SK-N-SH treated with all-trans-retinoic acid at 6 μM for 48 hours (cell line): ENCODE measurements at places on chromosomes 3 and 15.

DNA sequence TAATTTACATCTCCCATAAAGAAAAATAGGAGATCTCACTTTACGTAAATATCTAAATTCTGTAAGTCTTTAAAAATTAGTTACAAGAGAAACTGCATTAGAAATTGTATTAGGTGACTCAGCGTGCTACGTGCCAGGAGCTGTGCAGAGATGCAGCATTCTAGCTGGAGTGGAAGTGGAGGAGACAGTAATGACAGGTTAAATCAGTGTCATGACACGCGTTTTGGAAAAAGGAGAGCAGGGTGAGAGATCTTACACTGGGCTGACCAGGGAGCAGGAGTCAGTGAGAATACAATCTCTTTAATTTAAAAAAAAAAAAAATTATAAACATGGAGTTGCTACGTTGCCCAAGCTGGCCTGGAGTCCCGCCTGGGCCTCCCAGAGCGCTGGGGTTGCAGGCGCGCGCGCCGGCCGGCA lies 635 bp downstream of the TUBGCP5 start:
- ATAC-seq: peak; percentile 28

GRCh38 chr15:94487635-94488034 lies 256.3 kb downstream of the MCTP2 start:
- ATAC-seq: no peak

GRCh38 chr3:21405671-21406667 lies 345.0 kb downstream of the ZNF385D start:
- ATAC-seq: no peak

- peak; percentile 78 for ATAC-seq
Measured at GRCh38 chr15:64619880-64620839, 155.2 kb downstream of the RBPMS2 start.

GRCh38 chr3:124867511-124867910 lies 19.7 kb downstream of the ITGB5 start:
- no peak for ATAC-seq

- no peak for ATAC-seq
Measured at GRCh38 chr3:184836090-184836822, 24.3 kb downstream of the VPS8 start.

DNA sequence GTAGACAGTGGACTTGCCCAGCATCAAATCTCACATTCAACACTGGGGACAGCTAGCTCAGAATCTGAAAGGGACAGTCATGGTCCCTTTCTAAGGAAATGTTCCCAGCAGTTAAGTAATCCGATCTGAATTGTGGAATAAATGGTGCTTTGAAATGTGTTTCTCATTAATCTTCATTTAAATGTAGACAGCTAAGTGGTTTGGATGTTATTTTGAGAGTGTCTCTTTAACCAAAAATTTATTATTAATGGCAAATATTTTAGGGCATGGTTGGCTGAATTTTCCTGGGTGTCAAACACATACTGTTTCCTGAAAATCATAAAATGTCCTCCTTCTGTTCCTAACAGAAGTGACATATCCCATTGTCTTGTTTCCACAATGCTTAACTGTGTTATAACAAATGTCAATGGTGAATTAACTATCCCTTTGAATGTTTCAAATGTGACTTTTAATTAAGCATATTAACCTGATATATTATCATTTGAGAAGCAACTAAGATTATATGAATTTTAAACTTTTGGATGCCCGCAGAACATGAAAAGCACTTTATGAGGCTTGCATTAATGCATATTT lies 210.8 kb downstream of the CHST2 start:
- peak; percentile 15; the same call in 1 of the 3 replicates for ATAC-seq

- no peak for ATAC-seq
Measured at GRCh38 chr3:94875149-94875548, 812.3 kb downstream of the NSUN3 start.

GRCh38 chr3:58577269-58577821 lies at the start of gene FAM107A:
Gene FAM107A (minus strand): TSS chr3:58577391. CDS start chr3:58569860, 7,531 bp downstream.
- ATAC-seq: peak; percentile 18; the same call in 1 of the 3 replicates

DNA sequence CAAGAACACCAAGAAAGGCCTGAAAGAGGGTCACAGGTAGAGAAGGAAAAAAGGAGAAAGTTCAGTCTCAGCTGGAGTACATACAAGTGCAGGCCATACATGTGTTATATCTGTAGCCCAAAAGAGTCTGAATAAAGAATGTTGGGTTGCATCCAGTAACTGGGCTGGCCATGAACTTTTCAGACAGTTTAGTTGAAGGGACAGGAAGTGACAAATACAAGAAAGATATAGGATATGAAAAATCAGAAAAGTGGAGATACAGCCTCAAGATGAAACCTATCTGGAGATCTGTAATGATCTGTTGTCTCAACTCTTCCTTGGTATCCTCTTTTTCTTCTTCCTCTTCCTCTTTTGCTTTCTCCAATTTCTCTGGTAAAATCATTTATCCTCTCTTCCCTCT lies 671.7 kb downstream of the MECOM start:
- no peak for ATAC-seq

GRCh38 chr3:193407112-193407511 lies 28.6 kb upstream of the ATP13A5 start:
- no peak for ATAC-seq

GRCh38 chr3:67329358-67329757 lies 325.1 kb downstream of the SUCLG2 start:
- no peak for ATAC-seq

GRCh38 chr3:31981206-31982181 lies at the start of the genes OSBPL10 and ZNF860:
Gene OSBPL10 (minus strand): TSS chr3:31981262. CDS start chr3:31981179, 83 bp downstream.
Gene ZNF860 (plus strand): TSS chr3:31981750. CDS start chr3:31989080, 7,330 bp downstream.
- peak; percentile 75 for ATAC-seq

DNA sequence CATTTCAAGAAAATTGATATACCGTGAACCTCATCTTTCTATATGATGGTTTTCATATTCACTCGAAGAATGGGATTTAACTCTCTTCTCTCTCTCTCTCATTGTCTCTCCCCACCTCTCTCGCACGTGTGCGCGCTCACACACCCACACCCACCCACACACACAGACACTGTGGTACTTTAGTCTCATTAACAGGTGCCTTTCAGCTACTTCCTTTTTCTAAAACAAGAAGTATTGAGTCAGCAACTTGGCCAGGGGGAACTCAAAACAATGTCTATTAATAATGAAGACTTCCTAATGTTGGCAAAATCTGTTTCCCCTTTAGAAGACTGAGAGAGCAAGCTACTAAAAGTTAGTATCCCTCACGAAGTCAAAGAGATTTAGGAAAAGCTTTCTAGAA lies 150.7 kb downstream of the TMCO5A start:
- no peak for ATAC-seq

DNA sequence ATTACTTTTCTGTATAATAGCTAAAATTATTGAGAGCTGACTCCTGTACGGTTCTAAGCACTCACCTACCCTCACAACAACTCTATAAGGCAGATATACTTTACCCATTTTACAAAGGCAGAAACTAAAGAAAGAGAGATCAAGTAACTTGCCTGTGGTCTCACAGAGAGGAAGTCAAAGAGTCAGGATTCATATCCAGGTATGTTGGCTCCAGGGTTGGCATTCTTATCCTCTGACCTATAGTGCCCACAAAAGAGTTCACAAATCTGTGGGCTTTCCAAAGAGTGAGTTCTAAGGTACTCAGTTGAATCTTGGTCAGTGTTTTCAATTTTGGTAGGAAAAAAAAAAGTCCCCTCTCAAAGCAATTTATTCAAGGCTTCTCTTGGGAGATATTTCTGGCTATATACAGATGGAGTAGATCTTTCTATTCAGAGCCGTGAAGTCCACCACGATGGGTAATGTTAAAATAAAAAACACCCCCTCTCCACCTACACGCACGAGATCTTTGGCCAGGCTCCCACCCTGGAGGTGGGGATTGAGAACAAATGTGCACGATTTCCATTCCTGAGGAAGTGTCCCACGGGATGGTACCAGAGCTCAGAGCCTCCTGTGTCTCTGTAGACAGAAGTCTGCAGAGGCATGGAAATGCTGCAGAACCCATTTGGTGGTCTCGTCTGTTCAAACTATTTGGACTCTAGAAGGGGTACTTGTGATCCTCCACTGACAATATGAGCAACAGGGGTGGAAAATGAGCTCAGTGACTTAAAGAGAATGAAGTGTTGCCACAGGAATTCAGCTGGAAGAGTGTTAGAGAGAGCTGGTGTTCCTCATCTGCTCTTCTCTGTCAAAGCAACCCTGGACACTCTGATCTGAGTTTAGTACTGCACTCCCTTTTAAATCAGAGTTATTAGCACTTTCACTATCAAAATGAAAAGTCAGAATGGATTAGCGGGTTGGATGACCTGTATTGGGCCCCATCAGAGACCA lies 212.1 kb upstream of the EIF1B start:
- peak; percentile 64 for ATAC-seq

GRCh38 chr3:189508784-189509501 lies 122.2 kb upstream of the TP63 start:
- ATAC-seq: no peak

DNA sequence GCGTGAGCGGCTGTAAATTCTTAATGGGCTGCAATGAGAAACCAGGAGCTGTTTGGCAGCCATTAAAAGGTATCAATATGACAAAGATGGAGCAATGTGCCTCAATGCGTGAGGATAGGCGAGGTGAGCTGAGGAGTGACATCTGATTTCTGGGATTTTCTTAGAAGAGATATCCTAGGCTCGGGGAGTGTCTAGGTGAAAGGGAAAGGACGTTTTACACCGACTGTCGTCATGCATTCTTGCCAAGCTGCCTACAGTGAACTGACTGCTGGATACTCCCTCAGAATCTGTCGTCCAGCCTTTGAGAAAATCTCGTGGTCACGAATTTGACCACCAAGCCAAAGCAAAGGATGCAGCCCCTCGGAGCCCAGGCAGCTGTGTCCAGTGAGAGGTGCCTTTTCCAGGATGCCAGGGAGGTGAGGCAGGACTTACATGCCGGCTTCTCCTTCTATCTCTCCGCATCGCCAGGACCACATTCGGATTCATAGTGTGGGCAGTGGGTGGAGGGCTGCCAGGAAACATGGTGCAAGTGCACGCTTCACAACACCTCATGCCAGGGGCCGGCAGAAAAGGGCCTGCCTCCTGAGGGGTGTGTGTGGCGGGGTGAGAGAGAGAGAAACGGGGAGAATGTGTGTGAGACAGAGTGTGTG lies 80.3 kb upstream of the ABHD17C start:
- no peak for ATAC-seq

- ATAC-seq: peak; percentile 45
Measured at GRCh38 chr3:188687389-188687788, 484.4 kb upstream of the TPRG1 start.
